ENCODE measurements at places on chromosomes 4 and X. TPM values are rescaled to one million over a fixed set of nuclear protein-coding genes. Genes with fewer than 3 reads are reported as not detected.

Gene SPATA18
- total RNA-seq: 0.39 TPM

Gene HTR2C
- total RNA-seq: not detected

Gene EOLA1
- total RNA-seq: 26.8 TPM

Gene DRD5
- not detected for total RNA-seq

Gene DUX4
- not detected for total RNA-seq

Gene ALB
- total RNA-seq: 21.3 TPM

Gene TCEAL5
- total RNA-seq: not detected

Gene SLC25A43
- 35.5 TPM for total RNA-seq

- H3K4me3 ChIP-seq: no peak overlapping the region
- DNase-seq: no peak
- no peaks in the 10 kb centered on the region for H3K27me3 ChIP-seq
- H3K27ac ChIP-seq: no peak overlapping the region
- no peaks in the 10 kb centered on the region for H3K36me3 ChIP-seq
Observed at GRCh38 chr4:19683426-19683825, 568.3 kb upstream of the SLIT2 start.

DNA sequence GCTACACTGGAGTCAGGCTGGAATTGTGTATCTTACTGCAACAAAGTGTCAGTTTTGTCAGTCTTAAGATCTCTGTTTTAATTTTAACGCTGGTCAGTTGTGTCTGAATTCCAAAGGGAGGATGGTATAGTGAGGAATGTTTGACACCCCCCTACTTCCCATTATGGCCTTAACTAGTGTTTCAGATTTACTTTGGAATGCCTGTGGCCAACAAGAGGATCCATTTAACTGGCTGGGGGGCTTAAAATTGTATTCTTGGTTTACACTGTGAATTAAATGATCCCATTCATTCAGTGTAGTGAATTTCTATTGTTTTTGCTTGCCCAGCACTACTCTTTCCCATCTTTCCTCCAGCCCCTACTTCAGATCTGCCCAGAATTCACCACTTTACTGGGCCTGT lies 75.8 kb upstream of the IQCM start:
- H3K27ac ChIP-seq: no peak overlapping the region
- no peaks in the 10 kb centered on the region for H3K27me3 ChIP-seq
- DNase-seq: no peak
- no peaks in the 10 kb centered on the region for H3K36me3 ChIP-seq
- H3K4me3 ChIP-seq: no peak overlapping the region

GRCh38 chr4:149766135-149766534 lies 49.5 kb downstream of the IQCM start:
- H3K27me3 ChIP-seq: no peaks in the 10 kb centered on the region
- H3K4me1 ChIP-seq: no peaks in the 10 kb centered on the region
- DNase-seq: no peak
- H3K36me3 ChIP-seq: no peaks in the 10 kb centered on the region

- no peaks in the 10 kb centered on the region for H3K4me1 ChIP-seq
- no peaks in the 10 kb centered on the region for H3K27me3 ChIP-seq
- no peak for DNase-seq
- no peak overlapping the region for H3K4me3 ChIP-seq
- H3K27ac ChIP-seq: no peak overlapping the region
Observed at GRCh38 chrX:114162068-114162735, 421.7 kb upstream of the HTR2C start.

- H3K27ac ChIP-seq: no peak overlapping the region
- H3K36me3 ChIP-seq: no peaks in the 10 kb centered on the region
- no peak overlapping the region for H3K4me3 ChIP-seq
Observed at GRCh38 chr4:109444182-109444844, 10.7 kb downstream of the SEC24B start.

GRCh38 chrX:23883737-23884354 lies 23.9 kb downstream of the APOO start:
- no peak for DNase-seq
- peak overlapping the region; percentile 16 for H3K4me3 ChIP-seq

DNA sequence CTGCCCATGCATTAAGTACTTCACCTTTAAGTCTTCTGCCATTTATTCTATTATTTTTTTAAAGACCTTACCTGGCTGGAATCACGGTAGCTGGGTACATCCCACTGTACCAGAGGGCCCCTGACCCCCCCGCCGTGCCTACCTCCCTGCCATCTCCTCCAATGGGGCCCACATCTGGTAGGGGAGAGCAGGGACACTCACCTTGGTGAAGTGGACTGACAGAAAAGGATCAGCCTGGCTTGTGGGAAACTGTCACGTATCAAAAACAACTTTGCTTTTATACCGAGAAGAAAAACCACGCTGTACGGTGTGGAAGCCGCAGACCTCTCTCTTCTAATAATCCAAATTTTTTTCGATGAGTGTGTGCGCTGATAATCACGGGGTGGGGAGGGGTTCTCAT lies at the start of gene FOXP3:
Gene FOXP3 (minus strand): TSS at position 251 of the 400 bp plus-strand sequence. CDS start 6,205 bp downstream, outside the sequence.
- H3K4me1 ChIP-seq: no peaks in the 10 kb centered on the region
- H3K27ac ChIP-seq: no peak within 1 kb of the TSS
- DNase-seq: no peak
- no peak within 1 kb of the TSS for H3K4me3 ChIP-seq
- no peaks in the 10 kb centered on the region for H3K36me3 ChIP-seq
- H3K27me3 ChIP-seq: no peaks in the 10 kb centered on the region

DNA sequence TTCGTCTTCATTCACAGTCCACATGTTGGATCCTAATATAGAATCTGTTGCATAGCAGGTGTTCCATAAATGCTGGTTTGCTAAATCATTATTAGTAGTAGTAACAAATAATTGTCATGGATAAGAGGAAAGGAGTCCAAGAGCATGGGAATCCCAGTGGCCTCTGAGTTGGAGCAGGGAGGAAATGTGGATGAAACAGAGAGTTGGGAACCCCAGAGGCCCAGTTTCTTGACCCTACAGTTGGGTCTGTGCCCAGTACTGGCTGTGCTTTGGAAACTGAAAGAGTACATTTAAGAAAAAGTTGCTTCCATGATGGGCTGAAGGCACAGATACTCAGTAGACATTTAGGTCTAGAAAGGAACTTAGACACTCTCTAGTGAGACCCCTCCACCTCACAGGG lies 149.4 kb upstream of the PSAPL1 start:
- H3K27ac ChIP-seq: no peak overlapping the region
- H3K4me3 ChIP-seq: no peak overlapping the region
- no peaks in the 10 kb centered on the region for H3K27me3 ChIP-seq
- DNase-seq: no peak
- H3K4me1 ChIP-seq: no peaks in the 10 kb centered on the region
- no peaks in the 10 kb centered on the region for H3K36me3 ChIP-seq

- DNase-seq: no peak
- peak overlapping the region; percentile 63 for H3K27ac ChIP-seq
- peaks cover 7% of the 10 kb centered on the region for H3K4me1 ChIP-seq
Observed at GRCh38 chr4:153153339-153153871, 50.8 kb upstream of the TRIM2 start.

DNA sequence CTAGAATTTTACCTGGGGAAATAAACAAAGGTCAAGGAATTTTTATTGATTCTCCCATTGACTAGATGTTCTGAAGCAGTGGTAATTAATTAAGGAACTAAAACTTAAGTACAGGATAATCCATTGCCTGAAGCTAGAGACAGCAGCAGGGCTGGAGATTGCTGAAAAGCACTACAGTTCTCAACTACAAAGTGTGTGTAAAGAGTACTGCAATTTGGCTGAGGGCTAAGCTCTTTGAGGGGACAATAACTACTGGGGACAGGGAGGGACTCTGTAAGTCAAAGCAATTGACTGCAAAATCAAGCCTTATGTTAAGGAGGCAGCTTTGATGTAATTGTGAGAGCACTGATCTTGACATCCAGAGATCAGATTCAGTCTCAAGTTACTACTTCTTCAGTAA lies 260.4 kb downstream of the GALNTL6 start:
- no peaks in the 10 kb centered on the region for H3K27me3 ChIP-seq
- H3K4me3 ChIP-seq: no peak overlapping the region
- no peak overlapping the region for H3K27ac ChIP-seq
- no peaks in the 10 kb centered on the region for H3K36me3 ChIP-seq
- DNase-seq: no peak
- H3K4me1 ChIP-seq: no peaks in the 10 kb centered on the region

DNA sequence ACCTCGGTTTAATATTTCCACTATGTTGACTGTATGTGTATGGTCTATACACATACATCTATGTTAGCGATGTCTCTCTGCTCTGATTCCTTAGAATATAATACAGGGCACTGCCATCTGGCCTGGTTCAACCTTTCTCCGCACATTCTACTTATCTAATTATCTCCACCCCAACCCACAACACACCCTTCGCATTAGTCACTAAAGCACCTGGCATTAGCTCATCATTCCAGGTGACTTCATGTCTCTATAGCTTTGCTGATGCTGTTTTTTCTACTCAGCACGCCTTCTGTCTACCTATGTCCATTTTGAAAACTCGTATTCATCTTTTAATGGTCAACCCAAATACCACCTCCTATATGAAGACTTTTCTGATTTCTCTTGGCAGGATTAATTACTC lies 425.2 kb upstream of the RASGEF1B start:
- no peak overlapping the region for H3K27ac ChIP-seq
- no peaks in the 10 kb centered on the region for H3K4me1 ChIP-seq
- H3K36me3 ChIP-seq: no peaks in the 10 kb centered on the region

Data from Panc1 (cell line).